ENCODE measurements at places on chromosomes 2 and 18.

DNA sequence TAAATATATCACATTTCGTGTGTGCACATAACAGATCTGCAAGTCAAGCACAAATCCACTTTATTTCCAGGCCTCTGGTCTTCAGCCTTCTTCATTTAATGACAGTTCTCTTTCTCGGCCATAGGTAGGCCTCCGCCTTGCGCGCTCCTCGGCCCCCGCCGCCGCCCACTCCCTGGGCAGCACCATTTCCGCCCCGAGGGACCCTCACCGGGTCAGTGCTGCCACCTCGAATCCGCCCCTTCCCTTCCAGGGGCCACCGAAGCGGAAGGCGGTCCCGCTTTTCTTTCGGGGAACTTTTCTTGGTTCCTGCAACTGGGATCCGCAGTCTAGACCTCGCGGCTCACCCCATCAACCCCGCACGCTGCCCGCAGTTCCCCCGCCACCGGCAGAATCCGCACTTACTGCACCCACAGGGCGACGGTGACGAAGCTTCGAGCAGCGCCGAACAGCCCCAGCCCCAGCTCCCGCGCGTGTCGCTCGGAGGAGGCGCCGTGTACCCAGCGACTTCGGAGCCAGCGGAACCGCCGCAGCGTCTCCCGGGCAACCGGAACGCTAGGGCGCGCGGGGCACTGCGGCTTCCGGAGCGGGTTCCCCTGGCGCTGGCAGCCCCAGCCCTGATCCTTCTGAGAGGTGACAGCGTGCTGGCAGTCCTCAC is at the start of gene CDKL4:
CDKL4 (minus strand) TSS at position 502 of the 655 bp plus-strand sequence.
- no peak for DNase-seq

GRCh38 chr2:46298522-46299353 is 1.5 kb downstream of the EPAS1 start:
- DNase-seq: peak; percentile 10

DNA sequence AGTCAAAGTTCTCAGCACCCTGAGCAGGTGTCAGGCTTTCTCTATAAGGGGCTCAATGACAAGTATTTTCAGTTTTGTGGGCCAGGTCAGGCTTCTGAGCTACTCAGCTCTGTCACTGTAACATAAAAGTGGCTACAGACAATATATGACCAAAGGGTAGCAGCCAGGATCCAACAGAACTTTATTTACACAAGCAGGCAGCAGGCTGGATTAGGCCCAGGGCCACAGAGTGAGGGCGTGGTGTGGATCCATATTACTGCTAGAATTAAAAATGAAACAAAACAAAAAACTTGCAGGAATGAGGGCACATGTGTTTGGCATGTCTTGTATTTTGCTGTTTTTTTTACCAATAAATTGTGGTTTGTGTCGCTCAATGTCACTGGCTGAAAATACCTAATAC is 143.7 kb downstream of the EIPR1 start:
- no peak for DNase-seq

DNA sequence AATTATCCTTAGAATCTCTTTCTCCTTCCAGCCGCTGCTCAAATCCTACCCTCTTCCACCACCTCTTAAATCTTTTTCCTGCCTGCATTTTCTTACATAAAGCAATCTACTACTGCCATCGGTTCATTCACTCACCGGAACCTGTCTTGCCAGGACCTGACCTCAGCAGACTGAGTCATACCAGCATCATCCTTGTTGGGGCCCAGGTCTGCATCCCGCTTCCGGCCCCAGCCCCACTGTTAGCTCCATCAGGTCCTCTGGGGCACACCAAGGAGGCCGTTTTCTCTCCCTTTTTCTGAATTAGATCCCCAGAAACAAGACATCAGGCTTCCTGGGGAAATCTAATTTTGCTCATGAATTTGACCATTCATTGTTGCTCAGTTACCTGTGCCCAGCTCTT is 42.7 kb upstream of the TGFA start:
- DNase-seq: no peak

DNA sequence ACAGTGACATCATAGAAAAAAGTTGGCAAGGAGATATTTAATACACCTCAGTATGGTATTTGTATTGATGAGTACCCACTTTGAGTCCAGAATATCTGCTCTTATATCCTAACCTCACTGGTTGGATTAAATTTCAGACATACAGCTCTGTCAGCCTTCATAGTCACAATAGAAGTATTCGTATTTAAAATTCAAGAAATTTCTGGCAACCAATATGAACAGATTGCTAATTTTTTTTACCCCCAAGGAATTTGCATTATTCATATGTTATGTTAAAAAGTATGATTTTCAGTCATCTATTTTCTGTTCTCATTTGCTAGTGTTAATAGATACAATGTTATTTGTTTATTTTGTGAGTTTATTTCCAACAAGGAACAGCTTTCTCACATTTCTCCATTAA is 1306.8 kb upstream of the NXPH2 start:
- DNase-seq: no peak

- no peak for DNase-seq
Measured at GRCh38 chr18:59140302-59140885, 710 bp downstream of the SEC11C start.

GRCh38 chr18:8688816-8689215 is 16.5 kb upstream of the MTCL1 start:
- no peak for DNase-seq

All from stimulated activated CD4-positive, alpha-beta T cell treated with anti-CD3 and anti-CD28 coated beads, Interleukin-4, amount 100 ng/mL, for 48 hours (primary cell).